T follicular helper cell (primary cell): ENCODE measurements at places on chromosomes 6 and 20.

- DNase-seq = no peak
Observed at GRCh38 chr6:143139239-143139784, 78.6 kb downstream of the AIG1 start.

DNA sequence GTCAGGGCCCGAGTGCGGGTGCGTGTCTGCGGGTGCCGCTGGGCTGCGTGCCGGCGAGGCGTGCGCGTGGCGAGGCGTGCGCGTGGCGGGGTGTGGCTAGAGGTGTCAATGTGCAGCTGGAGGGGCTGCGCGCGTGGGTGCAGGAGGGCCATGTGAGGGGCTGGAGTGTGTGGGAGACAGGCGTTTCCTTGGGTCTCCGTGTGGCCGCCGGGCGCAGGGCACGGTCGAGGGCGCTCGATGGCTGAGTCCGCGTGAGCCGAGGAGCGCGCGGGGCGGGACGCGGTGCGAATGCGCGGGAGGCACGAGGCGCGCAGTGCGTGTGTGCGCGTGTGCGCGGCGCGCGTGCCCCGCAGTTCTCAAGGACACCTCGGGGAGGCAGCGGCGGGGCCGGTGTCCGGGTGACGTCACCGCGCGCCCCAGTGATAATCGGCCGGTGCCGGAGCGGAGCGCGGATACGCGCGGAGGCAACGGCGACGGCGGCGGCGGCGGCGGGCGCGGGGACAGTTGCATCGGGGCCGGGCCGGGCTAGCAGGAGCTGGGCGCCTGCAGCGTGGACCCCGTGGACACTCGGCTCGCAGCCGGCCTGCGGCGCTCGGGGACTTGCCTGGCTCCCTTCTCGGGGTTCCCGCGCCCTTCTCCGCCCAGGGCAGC is 38.7 kb downstream of the YTHDF1 start:
- DNase-seq = no peak

DNA sequence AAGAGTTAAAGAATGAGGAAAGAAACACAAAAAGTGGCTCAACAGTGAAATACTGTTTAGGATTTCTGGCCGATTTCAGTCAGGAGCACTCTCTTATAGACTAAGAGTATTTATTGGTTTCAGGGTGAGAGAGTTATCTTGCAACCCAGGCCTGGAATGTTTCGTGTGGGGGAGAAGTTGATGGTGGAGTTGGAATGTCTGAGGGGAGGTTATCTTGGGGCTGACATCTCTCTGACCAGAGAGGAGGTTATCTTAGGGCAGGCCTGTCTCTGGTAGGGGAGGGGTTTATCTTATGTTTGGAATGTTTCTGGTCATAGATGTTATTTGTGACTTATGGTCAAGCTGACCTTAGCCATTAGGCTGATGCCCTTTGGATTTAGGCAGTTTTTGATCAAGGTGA is 80.3 kb downstream of the HTR1B start:
- no peak for DNase-seq

GRCh38 chr6:38236631-38237030 is 403.1 kb downstream of the BTBD9 start:
- no peak for DNase-seq

GRCh38 chr6:80338201-80338836 is 231.8 kb downstream of the BCKDHB start:
- peak; percentile 38 for DNase-seq
